Frontal cortex (tissue), 4 donors: ENCODE measurements at places on chromosomes 7 and 10. TPM values are rescaled to one million over a fixed set of nuclear protein-coding genes. Genes with fewer than 3 reads are reported as not detected.
A peak's percentile ranks its signal among the peaks of the same experiment; 100 is the strongest.

Gene PON1
- not detected for total RNA-seq

Gene WNT8B
- not detected for total RNA-seq

Gene TSPAN12
- total RNA-seq, result 5.7 TPM

DNA sequence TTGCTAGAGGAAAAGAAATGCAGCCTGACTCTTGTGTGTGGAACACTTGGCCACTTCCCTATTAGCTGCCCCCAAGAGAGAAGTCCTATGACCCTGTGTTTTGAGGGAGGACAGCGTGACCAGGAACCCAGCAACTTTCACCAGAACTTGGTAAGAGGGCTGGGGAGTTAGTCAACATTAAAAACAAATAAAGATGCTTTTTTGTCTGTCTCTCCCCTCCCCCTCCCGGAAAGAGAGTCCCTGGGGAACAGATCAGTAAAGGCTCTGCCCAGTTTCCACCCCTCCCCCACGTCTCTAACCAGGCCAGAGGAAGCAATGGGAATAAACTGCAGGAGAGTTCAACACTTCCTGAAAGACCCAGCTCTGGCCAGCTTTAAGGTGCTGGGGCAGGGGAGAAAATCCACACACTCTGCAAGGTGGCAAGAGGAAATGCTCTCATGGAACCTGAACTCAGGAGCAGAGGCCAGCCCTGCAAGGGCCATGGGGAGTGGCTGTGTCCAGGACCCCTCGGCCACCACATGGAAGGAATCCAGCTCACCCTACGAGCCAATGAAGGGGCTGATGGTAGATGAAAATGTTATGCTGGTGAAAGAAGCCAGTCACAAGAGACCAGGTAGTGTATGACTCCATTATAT lies 21.5 kb downstream of the SH3PXD2A start:
- no peak for DNase-seq

DNA sequence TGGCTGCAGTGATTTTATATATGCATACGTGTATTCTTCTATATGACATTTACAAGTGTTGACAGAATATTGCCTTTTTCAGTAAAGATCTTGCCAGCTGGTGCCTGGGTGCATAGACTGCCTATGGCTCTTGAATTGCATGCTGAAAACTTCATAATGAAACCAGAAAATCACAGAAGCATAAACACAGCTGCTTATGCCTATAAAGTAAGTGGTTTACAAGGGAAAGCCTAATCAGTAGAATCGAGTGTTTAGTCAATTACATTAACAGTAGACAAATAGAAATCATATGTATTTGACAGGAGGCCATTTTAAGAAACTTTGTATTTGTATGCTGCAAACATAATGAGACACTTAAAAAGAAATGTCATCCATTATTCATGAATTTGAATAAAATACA lies 82.5 kb downstream of the TMEM168 start:
- no peak for DNase-seq

- no peak for DNase-seq
Measured at GRCh38 chr7:30411173-30411572, 67.4 kb downstream of the NOD1 start.

DNA sequence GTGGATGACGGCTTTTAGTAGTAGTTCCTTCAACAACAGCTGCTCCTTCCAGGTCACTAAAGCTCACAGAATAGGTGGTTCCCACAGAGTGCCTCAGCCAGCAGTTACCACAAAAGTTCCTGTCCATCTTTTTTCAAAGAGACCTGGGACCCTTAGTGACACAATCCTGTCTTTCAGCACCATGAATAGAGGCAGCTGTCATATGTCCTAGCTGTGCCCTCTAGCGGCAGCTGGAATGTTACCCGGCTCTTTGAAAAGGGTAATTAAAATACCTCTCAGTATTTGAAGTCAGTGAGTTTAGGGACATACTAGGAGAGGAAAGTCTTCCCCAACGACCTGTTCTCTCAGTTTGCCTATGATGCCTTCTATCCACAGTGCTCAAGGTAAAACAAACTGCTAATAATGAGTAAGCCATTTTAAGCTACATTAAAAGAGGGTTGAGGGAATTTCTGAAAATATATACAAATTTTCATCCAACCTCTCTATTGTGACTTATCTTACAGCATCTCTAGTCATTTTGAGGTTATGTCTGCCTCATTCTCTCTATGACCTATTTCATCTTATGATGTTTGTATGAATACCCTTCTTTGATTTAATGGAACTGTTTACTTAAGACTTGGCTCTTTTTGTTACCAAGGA lies 290.8 kb downstream of the NXPH1 start:
- peak; percentile 24 for DNase-seq

- no peak for DNase-seq
Measured at GRCh38 chr10:133173860-133174640, 14.0 kb downstream of the KNDC1 start.

DNA sequence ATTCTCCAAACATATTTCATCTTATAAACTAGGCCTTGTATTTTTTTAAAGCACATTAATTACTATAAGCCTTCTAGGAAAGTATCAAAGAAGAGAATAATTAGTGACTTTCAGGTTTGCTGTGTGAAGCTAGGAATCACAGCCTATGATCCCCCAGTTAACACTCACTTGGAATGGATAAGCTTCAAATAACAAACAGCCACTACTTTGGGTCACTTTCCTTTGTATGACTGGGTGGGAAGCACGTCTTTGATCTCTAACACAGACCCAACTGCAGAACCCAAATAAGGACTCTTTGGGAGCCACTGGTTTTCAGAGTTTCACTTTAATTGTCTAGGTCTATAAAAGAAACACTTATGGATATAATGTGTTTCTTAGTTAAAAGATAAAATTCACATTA lies 769.3 kb downstream of the MAGI2 start:
- no peak for DNase-seq

- no peak for DNase-seq
Measured at GRCh38 chr7:44162179-44162578, 21.0 kb upstream of the MYL7 start.
